ENCODE measurements at places on chromosomes 11 and 22.

GRCh38 chr11:43747130-43747802 is 66.7 kb downstream of the HSD17B12 start:
- DNase-seq, result no peak

GRCh38 chr22:46084943-46085827 is 65.1 kb upstream of the PPARA start:
- no peak for DNase-seq

DNA sequence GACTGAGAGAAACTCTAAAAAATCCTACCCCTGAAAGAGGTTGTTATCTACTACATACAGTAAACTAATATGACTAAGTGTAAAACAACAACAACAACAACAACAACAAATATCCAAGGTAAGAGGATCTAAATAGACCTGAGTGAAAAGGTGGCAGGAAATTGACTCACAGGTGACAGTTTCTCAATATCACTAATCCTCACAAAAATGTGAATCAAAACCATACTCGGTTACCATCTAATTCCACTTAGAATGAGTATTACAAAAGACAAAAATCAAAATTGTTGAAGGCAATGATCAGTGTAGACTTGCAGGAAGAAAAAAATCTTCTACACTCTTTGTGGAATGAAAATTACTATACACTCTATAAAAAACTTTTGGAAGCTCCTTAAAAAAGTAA is 17.5 kb downstream of the RGL4 start:
- DNase-seq, result no peak

GRCh38 chr11:122785031-122785541 is 53.2 kb upstream of the CRTAM start:
- DNase-seq, result no peak

- DNase-seq, result no peak
Measured at GRCh38 chr22:24066865-24067264, 55.8 kb downstream of the CABIN1 start.

GRCh38 chr11:71200172-71200716 is 52.1 kb downstream of the SHANK2 start:
- no peak for DNase-seq

GRCh38 chr11:108571001-108571400 is 22.6 kb downstream of the EXPH5 start:
- DNase-seq, result no peak

DNA sequence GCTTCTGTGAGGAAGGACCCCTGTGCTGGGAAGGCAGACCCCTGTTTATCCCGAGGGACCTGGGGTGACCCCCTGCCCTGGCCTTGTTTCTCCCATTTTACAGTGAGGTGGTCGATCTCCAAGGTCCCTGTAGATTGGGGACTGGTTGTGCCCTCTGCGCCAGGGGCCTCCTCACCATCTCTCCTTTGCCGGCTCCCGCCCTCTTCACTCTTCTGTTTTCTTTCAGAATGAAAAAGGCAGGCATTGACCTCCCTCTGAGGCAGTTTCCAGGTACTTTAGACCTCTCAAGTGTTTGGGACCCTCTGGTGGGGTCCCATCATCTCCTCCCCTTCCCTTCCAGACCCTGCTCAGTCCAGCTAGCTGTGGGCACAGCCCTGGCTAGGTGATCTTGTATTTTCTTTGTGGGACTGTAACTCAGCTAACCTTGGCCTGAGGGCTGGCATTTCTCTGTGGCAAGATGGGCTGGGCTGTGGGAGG is 1.5 kb downstream of the SERPINH1 start:
- no peak for DNase-seq

- no peak for DNase-seq
Measured at GRCh38 chr11:88012456-88012855, 162.8 kb downstream of the RAB38 start.

GRCh38 chr22:25701056-25701780 is 40.8 kb upstream of the MYO18B start:
- DNase-seq, result no peak

DNA sequence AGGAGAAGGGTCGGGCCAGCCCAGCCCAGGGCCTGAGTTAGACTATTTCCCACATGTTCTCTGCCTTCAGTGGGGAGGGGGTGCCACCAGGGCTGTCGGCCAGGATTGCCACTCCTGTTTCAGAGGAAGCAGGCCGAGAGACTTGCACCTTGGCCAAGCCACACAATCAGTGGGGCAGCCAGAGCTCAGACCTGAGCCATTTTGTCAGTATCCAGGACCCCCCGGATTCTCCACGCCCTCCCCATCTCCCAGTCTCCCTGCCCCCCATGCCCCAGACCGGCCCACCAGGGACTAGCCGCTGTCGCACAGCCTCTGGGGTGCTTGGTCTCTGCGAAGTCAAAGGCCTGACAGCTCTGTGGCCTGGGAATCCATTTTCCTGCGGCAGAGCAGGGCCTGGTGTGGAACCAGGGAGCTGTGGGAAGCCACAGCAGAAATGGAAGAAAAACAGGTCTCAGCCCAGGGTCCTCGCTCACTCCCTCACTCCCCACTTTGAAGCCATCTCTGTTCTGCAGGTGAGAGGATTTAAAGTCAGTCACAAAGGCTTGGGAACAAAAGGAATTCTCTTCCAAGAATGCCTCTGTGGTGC is 25.5 kb upstream of the MGAT3 start:
- DNase-seq, result no peak

- no peak for DNase-seq
Measured at GRCh38 chr22:45865561-45866125, 111.3 kb downstream of the WNT7B start.

DNA sequence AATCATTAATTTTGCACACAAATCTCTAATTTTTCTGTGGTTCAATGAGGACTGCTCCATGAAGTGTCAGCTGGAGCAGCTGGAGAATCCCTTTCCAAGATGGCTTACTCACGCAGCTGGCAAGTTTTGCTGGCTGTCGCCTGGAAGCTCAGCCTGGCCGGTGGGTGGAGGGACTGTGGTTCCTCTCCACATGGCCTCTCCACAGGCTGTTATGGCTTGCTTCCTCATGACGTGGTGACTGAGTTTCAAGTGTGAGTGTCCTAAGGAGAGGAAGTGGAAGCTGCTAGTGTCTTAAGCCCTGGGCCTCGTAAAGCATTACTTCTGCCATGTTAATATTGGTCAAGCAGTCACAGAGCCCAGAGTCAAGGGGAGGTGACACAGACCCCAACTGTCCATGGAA is 14.0 kb upstream of the NRIP3 start:
- DNase-seq, result no peak

DNA sequence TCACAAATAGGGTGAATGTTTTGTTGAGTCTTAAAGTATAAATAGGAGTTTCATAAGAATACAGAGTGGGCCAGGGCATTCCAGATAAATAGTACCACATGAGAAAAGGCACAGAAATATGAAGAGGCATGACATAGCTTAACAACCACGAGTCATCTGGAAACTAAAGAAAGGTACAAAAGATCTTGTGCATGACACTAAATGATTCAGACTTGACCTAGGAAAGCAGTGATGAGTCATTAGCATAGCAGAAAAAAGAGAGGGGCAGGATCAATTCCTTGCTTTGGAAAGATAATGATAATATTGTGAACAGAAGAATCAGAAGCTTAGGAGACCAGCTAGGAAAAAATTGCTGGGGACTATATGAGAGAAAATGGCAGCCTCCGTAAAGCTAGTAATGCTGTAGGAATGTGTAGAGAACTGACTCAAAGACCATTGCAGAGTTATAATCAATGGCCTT is 47.6 kb upstream of the FIBIN start:
- no peak for DNase-seq

GRCh38 chr11:119361056-119361787 is 14.7 kb upstream of the MFRP start:
- DNase-seq, result peak; percentile 28

- DNase-seq, result no peak
Measured at GRCh38 chr11:19705936-19706335, 6.7 kb upstream of the NAV2 start.

DNA sequence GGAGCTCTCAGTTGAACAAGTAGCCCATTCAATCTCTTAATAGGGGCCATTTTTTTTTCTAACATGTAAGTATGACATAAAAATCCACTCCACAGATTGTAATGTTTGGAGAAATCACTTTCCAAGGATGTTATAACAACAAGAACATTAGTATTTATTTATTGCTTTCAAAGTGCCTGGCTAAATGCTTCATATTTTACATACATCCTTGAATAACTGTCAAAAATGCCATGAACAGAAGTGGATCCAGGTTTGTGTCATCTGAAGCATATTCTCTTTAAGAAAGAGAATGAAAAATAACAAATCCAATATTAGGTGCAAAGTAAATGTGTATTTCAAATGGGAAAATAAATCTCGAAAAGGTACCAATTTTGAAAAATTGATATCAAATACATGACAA is 344.0 kb upstream of the FAT3 start:
- no peak for DNase-seq

DNA sequence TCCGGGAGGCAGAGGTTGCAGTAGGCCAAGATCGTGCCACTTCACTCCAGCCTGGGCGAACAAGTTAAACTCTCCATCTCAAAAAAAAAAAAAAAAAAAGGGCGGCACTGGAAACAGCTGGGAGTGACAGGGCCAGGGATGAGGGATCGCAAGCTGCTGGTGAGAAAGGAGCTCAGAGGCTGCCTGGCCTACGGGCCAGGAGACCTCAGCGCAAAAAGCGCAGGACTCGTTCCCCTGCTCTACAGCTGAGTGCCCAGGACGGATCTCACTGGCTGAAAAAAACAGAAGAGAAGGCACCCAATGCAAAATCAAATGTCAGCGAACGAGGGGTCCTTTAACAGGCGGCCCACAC is 650 bp upstream of the NUP50 start:
- no peak for DNase-seq

DNA sequence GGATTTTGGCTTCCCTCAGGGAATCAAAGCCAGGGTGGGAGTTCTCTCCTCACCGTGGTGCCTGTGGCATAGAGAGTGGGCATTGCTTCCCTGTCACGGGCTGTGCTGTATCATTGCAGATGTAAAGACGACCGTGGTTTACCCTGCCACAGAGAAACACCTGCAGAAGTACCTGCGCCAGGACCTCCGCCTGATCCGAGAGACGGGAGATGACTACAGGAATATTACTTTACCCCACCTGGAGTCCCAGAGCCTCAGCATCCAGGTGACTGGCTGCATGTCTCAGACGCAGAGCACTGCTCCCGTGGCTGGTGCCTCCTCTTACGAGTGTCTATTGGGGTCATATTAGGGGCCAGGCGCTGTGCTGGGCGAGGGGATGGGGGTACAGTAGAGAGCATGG is 24.2 kb upstream of the ST3GAL4 start:
- DNase-seq, result no peak

DNA sequence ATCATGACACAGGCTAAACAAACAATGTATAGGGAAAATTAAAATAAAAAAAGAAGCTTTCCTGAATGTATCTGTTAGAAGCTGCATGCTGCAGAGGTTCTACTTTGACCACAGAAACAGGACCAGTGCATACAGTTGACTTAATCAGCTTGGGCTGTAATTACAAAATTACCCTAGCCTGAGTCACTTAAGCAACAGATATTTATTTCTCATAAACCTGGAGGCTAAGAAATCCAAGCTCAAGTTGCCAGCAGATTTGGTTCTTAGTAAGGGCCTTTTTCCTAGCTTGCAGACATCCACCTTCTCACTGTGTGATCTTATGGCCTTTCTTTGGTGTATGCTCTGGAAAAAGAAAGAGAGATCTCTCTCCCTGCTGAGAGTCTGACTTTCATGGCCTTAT is 946.5 kb upstream of the RAG2 start:
- DNase-seq, result no peak
